T-helper 2 cell (primary cell): ENCODE measurements at places on chromosomes 11 and 22.

- no peak for DNase-seq
Measured at GRCh38 chr11:126834149-126834548, 166.4 kb downstream of the KIRREL3 start.

GRCh38 chr11:60780774-60781173 is 4.4 kb upstream of the MS4A10 start:
- no peak for DNase-seq

- no peak for DNase-seq
Measured at GRCh38 chr11:64586366-64586765, 4.7 kb upstream of the SLC22A12 start.

- DNase-seq: peak; percentile 60
Measured at GRCh38 chr11:17384002-17384511, 4.4 kb downstream of the KCNJ11 start.

GRCh38 chr22:41939981-41940831 is 6.7 kb downstream of the CENPM start:
- DNase-seq: peak; percentile 93

DNA sequence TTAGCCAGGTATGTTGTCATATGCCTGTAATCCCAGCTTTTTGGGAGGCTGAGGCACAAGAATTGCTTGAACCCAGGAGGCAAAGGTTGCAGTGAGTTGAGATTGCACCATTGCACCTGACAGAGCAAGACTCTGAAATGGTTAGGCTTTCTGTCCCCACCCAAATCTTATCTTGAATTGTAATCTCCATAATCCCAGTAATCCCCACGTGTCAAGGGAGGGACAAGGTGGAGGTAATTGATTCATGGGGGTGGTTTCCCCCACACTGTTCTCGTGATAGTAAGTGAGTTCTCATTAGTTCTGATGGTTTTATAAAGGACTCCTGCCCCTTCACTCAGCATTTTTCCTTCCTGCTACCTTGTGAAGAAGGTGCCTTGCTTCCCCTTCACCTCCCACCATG is 37.6 kb upstream of the GLYAT start:
- no peak for DNase-seq

DNA sequence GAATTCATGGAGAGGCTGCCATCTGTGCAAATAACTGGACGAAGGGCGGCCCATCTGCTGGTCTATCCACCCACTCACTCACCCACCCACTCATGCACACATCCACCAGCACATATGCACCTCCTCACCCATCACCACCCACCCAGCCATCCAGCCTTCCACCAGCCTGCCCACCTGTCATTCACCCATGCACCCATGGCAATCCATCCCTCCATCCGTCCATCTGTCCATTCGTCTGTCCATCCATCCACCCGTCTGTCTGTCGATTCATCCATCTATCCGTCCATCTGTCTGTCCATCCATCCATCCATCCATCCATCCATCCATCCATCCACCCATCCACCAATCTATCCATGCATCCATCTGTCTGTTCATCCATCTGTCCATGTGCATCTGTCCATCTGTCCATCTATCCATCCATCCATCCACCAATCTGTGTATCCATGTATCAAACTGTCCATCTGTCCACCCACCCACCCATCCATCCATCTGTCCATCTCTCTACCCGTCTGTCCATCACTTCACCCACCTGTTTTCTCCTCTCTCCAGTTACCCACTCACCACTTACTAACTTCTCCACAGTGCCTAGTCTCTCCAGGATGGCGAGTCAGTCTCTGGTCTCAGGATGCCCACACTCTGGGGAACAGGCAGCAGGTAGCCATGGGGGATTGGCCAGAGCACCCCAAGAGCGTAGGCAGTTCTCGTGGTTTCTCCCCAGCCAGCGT is 8.9 kb downstream of the TRPM5 start:
- no peak for DNase-seq

- DNase-seq: no peak
Measured at GRCh38 chr11:65817312-65817834, 16.4 kb upstream of the SNX32 start.

DNA sequence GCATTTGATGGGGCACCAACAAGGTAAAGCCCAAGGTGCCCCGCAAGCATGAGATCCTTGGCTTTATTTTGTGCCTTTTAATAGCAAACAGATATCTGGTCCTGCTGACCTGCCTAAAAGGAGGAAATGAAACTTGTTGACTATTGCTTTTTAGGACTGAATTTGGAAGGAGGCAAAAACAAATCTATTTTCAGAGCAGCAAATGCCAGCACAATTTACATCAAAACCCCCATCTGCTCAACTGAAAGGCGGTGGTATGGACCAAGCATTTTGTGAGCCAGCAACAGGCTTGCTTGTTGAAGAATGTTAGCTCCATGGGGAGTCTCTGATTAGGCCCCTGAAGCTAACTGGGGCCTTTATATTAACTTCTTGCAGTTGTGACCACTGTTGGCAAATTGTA is 192.6 kb upstream of the E2F8 start:
- DNase-seq: no peak

GRCh38 chr22:50620593-50621355 is 7.2 kb downstream of the ARSA start:
- DNase-seq: peak; percentile 91

- DNase-seq: no peak
Measured at GRCh38 chr22:17824457-17824856, 50.2 kb upstream of the BID start.

- no peak for DNase-seq
Measured at GRCh38 chr11:86204356-86204755, 40.2 kb upstream of the EED start.

DNA sequence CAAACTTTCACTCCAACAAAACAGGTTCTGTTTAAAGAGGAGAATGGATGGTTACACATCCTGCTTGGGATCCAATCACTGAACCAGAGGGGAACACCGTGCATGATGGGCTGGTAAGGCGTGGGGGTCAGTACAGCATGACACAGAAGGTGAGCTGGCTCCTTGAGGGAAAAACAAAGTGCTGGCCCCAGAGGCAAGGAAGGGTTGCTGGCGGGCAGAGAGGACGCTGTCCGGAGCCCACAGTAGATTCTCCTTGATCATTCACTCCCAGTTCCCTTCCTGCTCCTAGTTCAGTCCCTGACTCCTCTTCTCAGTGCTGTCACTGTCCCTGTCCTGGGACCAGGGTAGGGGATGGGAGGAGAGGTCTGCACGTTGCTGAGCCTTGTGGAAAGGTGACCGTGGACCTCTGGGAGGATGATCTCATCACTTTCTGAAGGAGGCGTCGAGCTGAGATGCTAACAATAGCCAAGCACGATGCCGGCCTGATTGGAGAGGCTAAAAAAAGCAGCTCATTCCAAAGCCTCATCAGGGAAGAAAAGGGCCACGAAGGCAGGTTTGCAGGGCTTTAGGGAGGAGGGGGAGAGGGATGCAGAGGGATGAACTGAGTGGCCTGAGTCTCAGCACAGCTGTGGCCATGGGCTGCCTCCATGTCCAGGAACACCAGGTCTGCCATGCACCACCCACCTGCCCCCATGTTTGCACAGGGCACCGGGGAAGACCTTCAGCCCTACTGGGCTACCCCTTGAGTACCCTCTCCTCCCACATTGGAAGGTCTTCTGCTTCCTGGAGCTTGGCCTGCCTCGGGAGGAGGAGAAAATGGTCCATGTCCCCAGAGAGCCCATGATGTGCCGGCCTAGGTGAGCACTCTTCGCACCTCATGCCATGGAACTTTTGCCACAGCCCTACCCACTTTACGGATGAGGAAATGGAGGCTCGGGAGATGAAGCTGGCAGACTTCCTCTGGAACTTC is 72.7 kb upstream of the RTL6 start:
- DNase-seq: no peak

GRCh38 chr22:23175817-23176644 is 4.3 kb upstream of the BCR start:
- no peak for DNase-seq

DNA sequence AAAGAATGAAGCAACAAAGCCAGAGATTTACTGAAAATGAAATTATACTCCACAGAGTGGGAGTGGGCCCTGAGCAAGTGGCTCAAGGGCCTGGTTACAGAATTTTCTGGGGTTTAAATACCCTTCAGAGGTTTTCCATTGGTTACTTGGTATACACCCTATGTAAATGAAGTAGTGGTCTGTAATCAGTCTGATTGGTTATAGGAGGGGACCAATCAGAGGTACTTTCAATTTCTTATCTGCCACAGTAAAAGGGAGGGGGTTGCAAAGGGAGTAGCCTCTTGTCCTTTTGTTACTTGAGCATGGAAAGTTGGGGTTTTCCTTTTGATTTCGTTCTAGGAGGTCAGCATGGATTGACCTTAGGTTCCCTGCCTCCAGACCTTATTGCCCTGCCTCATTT is 63.5 kb downstream of the ATM start:
- DNase-seq: no peak

- no peak for DNase-seq
Measured at GRCh38 chr11:112949781-112950575, 11.2 kb upstream of the NCAM1 start.

DNA sequence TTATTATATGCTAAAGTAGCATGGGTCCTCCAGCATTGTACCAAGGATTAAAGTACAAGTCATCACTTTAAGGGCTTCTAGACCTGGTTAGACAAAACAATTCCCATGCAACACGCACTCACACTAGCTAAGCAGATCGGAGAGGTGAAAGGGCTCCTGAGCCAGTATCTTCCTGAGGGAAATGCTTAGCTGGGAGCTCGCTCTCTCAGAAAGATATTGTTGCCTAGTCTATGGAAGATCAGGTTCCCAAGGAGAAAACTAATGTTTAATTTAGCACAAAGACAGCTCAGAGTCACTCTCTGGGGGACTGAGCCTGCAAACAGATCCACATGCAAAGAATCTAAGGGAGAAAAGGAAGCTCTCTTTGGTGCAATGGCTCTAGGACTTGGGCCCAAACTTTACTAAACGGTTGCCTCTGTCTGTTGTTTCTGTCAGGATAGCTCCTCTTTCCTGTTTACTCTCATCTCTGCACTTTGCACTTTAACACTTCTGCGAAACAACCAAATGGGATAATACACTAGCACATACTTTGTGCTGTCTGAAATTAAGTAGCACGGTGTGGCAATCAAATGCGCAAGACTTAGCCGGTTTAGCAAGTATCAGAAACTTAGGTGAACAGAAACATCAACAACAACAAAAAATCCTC is 10.7 kb downstream of the MAML2 start:
- DNase-seq: no peak

DNA sequence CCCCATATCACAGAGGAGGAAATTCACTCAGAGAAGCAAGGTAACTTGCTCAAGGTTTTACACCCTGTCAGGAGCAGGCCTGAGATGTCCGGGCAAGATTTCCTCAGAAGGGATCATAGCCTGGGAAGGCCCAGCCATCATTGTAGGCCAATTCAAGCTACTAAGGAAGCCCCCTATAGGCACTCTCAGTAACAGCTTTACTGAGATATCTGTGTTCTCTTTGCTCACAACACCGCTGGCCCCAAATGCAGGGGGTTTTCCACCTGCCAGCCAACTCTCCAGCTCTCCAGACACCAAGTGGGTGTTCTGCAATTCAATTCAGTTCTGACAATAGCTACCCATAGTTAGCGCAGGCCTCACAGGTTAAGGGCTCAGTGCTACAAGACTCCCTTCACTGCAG is 84.0 kb downstream of the SLC36A4 start:
- DNase-seq: no peak

DNA sequence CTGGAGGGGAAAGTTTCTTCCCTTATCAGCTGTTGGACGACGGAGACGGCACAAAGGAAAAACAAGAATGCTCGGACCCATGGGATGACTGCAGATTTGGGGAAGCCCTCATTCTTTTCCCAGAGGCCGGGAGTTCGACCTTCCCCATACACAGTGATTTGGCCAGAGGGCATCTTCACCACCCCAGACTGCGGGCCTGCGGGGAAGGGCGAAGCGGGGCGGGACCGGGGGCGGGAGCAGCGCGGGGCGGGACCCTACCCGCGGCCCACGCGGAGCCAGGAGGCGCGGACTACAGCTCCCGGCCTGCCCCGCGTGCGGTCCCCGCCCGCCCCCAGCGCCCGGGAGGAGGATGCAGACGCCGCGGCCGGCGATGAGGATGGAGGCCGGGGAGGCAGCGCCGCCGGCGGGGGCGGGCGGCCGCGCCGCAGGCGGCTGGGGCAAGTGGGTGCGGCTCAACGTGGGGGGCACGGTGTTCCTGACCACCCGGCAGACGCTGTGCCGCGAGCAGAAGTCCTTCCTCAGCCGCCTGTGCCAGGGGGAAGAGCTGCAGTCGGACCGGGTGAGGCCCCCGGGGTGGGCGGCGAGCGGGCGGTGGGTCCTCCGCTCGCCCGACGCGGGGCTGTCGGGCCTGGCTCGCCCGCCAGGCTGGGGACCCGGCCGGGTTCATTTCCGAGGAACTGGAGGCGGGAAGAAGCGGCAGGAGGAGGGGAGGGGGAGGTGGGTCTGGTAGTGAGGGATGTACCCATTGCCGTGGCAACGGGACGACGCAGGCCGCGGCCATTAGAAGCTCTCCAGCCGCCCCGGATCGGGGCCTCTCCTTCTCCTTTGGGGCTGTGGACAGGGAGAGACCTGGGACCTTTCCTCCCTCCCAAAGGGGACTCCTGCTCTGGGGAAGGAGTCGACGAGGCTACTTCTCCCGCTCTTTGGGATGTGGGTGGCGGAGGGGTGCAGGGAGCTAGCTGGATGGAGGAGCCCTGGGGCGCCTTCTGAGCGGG is at the start of gene KCTD17:
Gene KCTD17, plus strand, starts transcription at position 352 of the 995 bp plus-strand sequence. Its CDS starts 19 bp downstream, at position 371.
- DNase-seq: peak; percentile 58
